Right renal cortex interstitium (tissue), 3 donors: ENCODE measurements at places on chromosomes 1 and 21.

GRCh38 chr1:66951513-66951912 is 26.7 kb downstream of the MIER1 start:
- no peak for DNase-seq

DNA sequence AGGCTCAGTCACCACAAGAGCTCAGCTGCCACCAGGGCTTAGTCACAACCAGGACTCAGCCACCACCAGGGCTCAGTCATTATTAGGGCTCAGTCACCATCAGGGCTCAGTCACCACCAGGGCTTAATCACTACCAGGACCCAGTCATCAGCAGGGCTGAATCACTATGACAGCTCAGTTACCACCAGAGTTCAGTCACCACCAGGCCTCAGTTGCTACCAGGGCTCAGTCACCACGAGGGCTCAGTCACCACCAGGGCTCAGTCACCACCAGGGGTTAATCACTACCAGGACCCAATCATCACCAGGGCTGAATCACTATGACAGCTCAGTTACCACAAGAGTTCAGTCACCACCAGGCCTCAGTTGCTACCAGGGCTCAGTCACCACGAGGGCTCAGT is 196.2 kb downstream of the NPHP4 start:
- DNase-seq, result no peak

DNA sequence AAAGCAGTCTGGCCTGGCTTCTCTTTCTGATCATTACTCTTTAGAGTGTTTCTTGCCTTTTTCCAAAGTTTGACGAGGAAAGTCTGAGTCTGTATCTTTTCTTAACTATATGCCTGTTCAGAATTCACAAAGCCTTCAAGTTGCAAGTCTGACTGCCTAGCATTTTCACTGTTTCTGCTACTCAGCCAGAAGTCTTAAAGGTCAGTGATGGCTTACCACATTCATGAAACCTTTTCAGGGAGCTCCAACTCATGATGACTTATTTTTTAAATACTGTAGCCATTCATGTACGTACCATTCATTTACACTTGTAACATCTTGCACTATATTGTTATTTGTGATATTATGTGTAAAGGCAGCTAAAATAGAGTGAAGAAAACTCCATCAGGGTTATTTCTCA is 58.2 kb downstream of the TNFSF4 start:
- DNase-seq, result no peak

DNA sequence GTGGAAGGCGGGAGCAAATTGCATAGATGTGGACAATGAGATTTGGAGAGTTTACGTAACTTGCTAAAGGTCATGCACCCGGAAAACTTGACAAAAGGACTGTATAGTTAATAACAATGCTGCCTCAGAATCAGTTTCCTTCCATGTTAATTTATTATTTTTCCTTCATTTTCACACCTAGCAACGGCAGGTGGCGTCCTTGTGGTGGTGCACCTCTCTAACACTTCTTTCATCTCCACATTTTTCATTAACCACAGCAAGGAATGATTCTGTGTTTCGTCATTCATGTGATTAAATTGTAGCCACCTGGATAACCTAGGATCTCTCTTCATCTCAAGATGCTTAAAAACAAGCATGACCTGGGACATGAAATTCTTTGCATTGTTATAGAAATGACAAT is 2133.0 kb downstream of the NCAM2 start:
- DNase-seq, result no peak

GRCh38 chr1:115118611-115119010 is 29.3 kb upstream of the TSPAN2 start:
- no peak for DNase-seq

DNA sequence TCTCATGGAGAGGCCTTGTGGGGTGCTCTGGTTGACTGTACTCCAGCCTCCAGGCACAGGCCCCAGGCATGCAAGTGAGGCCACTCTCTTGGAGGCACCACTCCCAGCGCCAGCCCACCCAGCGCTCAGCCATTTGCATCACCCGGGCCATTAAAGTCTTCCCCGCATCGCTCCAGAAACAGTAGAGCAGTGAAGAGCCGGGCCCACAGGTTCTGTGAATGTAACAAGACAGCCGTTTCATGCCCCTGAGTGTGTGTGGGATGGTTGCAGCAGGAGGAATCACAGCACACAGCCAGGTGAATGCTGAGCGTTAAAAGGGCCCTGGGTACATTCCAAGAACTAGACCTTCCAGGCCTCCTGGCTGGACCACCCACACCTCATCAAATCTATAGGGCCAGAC is 19.0 kb upstream of the CD2 start:
- DNase-seq, result no peak

DNA sequence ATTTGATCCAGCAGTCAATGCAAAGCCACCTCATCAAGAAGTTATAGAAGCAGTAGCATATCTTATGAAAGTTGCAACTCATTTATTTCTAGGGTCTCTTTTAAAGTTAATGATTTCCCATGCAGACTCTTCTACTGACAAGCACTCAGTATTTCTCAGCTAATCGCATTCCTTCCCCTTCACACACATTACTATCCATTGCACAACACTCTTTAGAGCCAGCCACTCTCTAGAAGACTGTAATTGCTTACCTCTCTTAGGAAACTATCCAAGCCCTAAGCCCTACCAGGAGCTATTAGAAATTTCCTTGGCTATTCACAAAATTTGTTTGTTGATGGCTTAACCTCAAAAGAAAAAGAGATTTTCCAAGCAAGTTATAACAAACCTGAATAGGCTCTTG is 106.0 kb downstream of the ADAMTS1 start:
- DNase-seq, result no peak

DNA sequence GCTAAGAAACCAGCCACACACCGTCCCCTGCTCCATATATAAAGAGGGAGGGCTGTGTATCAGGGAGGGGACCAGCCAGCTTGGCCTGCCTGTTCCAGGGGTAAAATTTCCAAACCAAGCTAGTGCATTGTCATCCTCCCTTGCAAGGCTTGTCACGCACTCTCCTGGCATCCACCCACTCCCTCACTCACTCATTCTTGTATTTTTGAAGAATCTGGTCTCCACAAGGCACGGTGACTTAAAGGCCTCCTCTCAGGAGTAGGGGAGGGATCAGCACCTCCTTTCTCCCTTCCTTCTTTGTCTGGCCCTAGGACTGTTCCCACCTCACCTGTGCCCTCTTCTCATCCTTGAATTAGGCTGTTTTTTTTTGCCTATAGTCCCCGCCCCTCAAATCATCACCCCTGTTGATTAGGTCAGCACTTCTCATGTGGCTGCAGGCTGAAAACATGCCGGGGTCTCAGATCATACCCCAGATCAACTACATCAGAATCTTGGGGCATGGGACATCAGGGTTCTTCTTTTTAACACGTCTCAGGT is 5.0 kb downstream of the ABCA4 start:
- no peak for DNase-seq

DNA sequence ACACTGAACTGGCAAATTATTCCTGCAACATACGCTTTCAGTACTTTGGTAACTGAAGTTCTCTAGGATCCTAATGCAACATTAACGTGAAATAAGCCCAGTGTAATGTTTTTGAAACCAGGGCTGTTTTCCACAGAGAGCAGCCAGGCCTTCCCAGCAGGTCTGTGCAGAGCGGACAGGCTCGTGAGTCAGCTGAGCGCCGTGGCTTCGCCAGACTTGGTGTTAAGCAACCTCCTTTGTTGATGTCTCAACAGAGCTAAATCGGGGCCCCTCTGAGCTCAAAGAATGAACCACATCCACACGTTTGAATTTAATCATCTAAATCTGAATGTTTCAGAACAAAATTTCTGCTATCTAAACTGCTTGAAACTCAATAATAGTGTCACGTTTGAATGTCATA is 181.8 kb upstream of the FMN2 start:
- no peak for DNase-seq

GRCh38 chr1:88566615-88567387 is 117.3 kb upstream of the PKN2 start:
- DNase-seq, result no peak

DNA sequence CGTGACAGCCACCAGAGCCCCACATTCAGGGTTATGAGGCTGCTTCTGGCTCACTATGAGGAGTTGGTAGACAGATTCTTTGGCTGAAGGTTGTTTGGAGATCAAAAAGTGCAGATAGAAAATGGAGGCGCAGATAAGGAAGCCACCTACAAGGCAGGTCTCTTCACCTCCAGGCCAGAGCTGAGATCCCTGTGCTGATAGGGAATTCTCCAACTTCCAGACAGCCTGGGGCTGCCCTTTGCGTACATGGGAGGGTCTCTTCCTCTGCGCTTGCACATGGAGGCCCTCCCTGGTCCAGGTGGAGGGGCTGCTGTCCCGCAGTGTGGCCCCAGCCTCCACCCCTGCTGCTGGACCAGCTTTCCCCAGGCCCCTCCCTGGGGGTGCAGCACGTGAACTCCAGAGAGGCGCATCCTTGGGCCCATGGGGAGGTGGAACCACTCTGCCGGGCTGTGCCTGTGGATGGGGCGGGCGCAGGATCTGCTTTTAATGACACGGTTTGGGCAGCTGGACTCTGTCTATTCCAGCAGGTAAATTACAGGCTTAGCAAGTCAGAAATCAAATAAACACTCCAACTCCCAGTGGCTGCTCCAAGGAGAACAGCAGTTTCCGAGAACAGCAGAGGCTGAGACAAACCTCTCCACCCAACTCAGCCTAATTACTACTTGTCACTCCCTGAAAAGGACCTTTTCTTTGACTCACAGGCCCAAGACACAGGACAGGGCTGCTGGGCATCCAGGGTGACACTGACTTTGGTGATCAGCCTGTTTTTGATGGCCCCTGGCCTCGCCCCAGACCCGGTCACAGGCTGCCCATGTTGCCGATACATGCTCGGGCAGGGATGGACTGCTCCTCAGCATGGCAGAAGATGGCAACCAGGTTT is 12.4 kb downstream of the OXCT2 start:
- DNase-seq, result no peak

- no peak for DNase-seq
Observed at GRCh38 chr1:12078938-12079861, 16.1 kb downstream of the TNFRSF8 start.

DNA sequence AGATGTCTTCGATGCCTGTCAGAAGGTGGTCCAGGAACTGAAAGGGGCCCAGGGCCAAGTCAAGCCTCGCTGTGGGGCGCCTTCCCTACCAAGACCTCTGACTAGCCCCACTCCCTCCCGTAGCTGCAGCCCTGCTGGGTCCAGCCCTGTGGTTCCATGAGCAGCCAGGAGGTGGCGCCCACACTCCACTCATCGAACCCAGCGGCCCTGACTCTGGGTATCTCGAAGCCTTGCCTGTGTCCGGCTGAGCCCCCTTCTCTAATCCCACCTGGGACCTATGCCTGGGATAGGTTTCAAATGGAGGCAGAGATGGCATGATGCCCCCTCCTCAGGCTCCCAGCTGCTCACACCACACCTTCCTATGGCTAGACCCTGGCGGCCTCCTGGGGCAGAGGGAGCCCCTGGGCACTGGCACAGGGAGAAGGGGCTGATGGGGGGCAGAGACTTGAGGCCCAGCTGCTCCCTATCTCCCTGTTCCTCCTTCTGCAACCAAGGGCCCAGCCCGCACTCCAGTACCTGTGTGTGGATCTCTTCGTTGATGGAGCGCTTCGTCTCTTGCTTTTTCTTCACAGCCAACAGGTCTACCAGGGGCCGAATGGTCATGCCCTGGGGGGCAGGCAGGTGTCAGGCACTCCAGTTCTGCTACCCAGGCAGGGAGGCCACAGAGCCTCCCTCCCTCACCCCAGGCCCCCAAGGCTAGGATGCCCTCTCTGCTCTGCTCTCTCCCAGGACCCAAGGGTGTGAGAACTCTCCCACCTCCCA is 52.0 kb downstream of the SLC9A1 start:
- no peak for DNase-seq

- DNase-seq, result peak; percentile 6
Observed at GRCh38 chr1:47262787-47263413, 30.9 kb upstream of the TAL1 start.

- DNase-seq, result no peak
Observed at GRCh38 chr1:206674745-206675175, 9.9 kb upstream of the MAPKAPK2 start.

- DNase-seq, result no peak
Observed at GRCh38 chr1:39898648-39899603, 2.8 kb downstream of the MYCL start.

DNA sequence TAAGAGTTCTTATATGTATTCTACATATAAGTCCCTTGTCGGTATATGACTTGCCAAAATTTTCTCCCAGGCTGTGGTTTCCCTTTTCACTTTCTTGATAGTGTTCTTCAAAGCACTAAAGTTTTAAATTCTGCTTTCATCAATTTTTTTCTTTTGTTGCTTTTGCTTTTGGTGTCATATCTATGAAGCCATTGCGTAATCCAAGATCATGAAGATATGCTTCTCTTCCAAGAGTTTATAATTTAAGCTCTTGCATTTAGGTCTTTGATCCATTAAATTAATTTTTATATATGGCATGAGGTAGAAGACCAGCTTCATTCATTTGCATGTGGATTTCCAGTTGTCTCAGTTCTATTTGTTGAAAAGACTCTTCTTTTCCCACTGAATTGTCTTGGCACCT is 22.2 kb downstream of the DESI2 start:
- no peak for DNase-seq

DNA sequence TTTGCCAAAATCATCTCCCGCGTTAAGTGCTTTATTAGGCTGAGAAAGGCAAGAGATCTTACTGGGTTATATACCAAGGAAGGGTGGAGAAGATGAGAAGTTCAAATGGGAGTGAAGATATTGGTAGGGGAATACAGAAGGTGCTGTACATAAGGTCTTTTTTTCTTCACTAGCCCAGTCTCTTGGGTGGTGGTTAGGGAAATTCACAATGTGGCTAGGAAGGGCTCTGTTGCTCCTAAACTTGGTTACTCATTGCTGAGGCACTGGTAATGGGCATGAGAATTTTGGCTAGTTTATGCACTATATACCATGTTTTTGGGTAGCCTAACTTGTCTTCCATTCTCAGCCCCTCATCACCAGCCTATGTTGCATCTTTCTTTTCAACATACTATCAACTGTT is 50.6 kb downstream of the LHX4 start:
- no peak for DNase-seq

DNA sequence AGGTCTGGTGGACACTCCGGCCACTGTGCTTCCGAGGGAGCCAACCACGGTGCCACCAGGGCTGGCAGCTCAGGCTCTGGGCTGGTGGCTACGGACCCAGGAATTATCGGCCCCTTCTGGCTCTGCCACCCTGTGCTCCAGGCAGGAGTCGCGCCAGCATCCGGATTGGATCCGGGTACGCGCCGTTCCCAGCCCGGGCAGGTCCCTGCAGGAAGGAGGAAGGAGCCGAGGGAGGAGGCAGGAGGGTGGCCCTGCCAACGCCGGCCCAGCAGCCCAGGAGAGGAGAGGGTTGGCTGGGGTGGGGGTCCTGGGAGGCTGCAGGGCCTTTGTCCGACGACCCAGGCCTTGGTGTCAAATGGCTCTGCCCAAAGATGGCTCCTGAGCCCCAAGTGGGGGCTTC is 160.5 kb downstream of the CASZ1 start:
- DNase-seq, result no peak

GRCh38 chr21:33327792-33328433 is 3.1 kb downstream of the IFNAR1 start:
- no peak for DNase-seq

- no peak for DNase-seq
Observed at GRCh38 chr21:44518686-44519085, 21.3 kb downstream of the KRTAP10-1 start.

- DNase-seq, result no peak
Observed at GRCh38 chr1:72734415-72734814, 452.1 kb upstream of the NEGR1 start.

GRCh38 chr1:202010180-202011015 is at the start of gene ELF3:
TSS of gene ELF3 (plus strand) at chr1:202010587. CDS start at chr1:202011137, 550 bp downstream.
- peak; percentile 83 for DNase-seq

- DNase-seq, result no peak
Observed at GRCh38 chr1:181208083-181208482, 119.6 kb downstream of the IER5 start.
